ENCODE measurements at places on chromosomes 2 and 18. TPM values are rescaled to one million over a fixed set of nuclear protein-coding genes. Genes with fewer than 3 reads are reported as not detected.

The TMEM178A gene
- total RNA-seq = 19.2 TPM

The RTKN gene
- 11.4 TPM for total RNA-seq

The CFAP210 gene
- total RNA-seq = 2.5 TPM

The WDCP gene
- total RNA-seq = 21.6 TPM

The GLI2 gene
- total RNA-seq = 9.4 TPM

The RESP18 gene
- not detected for total RNA-seq

The ANKRD30BL gene
- not detected for total RNA-seq

The PCARE gene
- total RNA-seq = not detected

The ARHGAP28 gene
- 19.1 TPM for total RNA-seq

Data from neural progenitor cell (in vitro differentiated cells).